ENCODE measurements at places on chromosomes 13 and 19. TPM values are rescaled to one million over a fixed set of nuclear protein-coding genes. Genes with fewer than 3 reads are reported as not detected.

- no peak for DNase-seq
Observed at GRCh38 chr19:17213334-17213733, 1.8 kb upstream of the USE1 start.

GRCh38 chr13:24050292-24050711 lies 110.2 kb upstream of the SPATA13 start:
- peak; percentile 59 for DNase-seq

DNA sequence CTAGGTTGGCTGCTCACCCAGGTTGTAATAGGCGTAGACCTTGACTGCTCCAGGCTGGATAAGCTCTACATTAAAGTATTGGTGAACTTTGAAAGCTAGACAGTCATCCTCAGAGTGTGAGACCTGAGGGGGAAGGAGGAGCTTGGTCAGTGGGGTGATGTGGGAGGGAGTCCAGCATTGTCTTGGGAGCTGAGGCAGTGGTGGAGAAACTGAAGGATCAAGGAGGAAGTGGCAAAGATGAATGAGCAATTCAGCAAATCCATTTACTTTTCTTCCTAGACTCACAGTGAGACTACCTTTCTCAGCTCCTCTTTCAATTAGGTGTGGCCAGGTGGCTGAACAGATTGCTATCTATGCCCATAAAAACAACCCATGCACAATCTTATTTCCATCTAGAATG lies 10.2 kb upstream of the TNFSF14 start:
- no peak for DNase-seq

DNA sequence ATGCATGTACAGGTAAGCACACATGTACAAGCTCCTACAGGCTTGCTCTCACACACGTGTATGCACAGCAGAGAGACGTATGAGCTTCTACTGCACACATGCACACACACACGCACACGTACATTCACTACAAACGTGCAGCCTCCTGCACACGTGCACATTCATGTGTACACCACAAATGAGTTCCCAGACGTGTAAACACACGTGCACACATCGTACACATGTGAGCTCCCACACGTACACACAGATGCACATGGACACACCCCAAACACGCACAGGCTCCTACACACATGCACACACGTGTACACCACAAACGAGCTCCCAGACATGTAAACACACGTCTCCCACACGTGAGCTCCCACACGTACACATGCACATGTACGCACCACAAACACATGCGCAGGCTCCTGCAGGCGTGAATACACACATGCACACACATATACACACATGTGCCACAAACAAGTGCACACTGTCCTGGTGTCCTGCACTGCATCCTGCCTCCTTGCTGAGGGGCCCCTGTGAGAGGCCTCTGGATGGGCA lies 83.7 kb upstream of the MCF2L start:
- DNase-seq, result no peak

GRCh38 chr19:19460761-19461265 lies 54.5 kb downstream of the TSSK6 start:
- no peak for DNase-seq

DNA sequence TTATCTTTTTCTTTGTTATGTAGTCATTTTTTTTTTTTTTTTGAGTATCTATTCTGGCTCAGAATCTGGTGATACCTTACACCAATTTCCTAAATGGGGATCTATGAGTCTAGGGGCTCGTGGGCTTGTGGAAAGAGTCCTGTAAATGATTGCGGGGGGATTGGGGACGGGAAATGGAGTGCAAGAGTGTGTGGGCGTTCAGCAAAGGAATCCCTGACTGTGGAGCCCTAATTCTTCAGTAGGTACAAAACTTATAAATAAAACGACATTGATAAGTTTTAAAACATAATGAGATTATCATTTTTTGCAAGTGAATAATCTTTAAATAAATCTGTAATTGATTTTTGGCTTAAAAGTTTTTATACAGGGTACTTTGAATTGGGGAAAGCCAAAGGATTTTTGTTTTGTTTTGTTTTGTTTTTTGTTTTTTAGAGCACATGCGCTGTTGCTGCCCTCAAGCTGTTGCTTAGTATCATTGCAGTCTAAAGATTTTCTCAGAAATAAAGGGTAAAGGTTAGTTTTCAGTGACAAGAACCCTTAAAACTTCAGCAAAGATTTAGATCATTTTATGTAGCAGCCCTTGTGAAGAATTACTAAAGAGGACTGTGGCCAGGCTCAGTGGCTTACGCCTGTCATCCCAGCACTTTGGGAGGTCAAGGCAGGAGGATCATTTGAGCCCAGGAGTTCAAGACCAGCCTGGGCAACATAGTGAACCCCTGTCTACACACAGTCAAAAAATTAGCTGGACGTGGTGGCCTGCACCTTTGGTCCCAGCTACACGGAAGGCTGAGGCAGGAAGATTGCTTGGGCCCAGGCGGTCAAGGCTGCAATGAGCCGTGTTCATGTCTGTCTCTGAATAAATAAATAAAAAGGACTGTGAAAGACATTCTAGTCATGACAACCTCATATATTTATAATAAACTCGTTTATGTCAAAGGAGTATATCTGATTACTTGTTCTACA lies 1.7 kb downstream of the ERCC5 start:
- peak; percentile 74 for DNase-seq

GRCh38 chr19:14507704-14508542 lies 10.3 kb downstream of the DNAJB1 start:
- peak; percentile 62 for DNase-seq

GRCh38 chr13:108855737-108856387 lies 226.5 kb downstream of the MYO16 start:
- no peak for DNase-seq

- DNase-seq, result no peak
Observed at GRCh38 chr13:110779022-110779421, 65.5 kb downstream of the ING1 start.

GRCh38 chr13:29065142-29065541 lies 245.0 kb downstream of the MTUS2 start:
- no peak for DNase-seq

DNA sequence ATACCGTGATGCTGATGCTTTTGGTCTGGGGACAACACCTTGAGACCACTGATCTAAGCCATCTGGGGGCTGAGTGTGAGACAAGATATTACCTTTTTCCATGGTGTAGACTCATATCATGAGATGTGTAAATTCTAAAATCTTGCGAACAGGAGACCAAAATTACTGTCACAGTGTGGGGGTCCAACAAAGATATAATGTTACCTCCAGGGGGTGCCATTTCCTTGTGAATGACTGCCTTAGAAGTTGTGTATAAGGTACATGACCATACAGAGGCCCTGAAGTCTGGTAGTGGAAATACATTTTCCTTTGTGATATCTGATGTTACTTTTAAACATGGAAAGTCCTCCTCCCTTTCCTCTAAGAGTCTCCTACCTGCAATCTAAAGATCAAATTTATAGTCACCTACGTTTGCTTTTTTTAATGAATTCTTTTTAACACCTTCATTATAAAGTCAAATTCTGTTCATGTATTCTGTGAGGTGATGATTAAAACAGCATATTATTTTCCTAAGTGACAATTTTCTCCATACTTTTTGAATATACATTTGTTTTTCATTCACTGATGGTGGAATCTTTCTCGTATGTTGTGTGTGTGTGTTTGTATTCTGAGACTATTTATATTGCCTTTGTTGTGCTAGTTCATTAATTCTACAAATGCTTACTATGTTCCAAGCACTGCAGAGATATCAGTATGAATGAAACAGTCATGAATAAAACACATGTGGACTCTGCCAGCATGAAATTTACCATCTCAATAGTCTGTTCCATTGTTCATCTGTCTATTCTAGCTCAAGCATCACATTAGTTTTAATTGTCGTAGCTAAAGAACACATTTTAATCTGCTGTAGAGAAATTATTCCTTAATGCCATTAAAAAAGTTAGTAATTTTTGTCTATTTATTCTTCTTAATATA lies 113.7 kb downstream of the RFC3 start:
- peak; percentile 95 for DNase-seq

DNA sequence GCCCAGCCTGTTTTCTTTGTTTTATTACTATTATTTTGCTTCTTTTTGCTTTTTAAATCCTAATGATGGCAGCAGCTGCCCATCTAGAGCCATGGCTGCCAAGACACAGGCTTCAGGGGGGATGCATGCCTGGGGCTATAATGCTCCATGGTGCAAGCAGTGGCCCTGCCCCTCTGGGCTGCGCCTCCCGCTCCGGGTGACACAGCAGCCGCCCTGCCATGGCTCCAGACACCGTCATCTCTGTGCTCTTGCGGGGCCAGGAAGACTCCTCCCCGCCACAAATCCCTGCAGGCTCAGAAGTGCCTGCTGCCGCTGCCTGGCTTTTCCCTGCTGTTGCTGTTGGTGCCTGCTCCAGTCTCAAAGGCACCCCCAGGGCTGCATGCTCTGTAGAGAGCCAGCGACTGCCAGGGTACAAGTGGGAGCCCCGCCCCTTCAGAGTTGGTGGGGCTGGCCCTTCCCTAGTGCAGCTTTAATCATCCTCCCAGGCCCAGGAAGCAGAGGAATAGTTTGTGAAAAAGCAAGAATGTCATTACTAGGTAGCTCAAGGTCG lies 581.5 kb downstream of the FGF9 start:
- no peak for DNase-seq

DNA sequence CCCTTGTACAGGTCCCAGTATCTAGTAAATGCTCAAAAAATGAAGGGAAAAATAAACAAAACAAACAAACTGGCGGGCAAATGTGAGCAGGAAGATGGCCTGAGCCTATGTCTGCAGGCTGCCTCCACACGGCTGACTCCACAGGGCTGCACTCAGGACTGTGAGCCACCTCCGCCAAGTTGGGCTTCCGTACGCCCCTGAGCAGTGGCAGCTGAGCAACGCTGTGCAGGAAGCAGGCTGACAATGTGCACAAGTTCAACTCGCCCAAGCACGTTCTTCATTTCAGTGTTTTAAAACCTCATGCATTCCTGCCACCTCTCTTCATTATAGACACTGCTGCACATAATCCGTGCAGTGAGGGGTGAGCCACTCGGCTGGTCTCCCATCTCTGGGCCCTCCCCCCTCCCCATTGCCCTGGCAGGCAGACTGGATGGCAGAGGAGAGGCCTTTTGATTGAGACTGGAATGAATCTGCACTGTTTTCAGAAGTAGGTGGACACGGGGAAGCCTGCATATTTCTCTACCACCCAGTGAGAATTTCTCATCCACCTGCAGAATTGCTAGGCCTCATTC lies 915.3 kb downstream of the UQCRFS1 start:
- DNase-seq, result no peak

- DNase-seq, result no peak
Observed at GRCh38 chr13:26020891-26021290, 30.9 kb downstream of the SHISA2 start.

DNA sequence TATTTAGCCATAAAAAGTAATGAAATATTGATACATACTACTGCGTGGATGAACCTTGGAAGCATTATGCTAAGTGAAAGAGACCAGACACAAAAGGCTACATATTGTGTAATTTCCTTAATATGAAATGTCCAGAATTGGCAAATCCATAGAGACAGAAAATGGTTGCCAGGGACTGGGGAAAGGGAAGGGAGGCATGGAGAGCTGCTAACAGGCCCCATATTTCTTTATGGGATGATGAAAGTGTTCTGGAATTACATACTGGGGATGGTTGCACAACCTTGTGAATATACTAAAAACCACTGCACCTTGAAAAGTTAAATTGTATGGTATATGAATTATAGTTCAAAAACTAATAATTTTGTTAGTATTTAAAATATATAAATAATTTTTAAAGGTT lies 3.6 kb downstream of the IFT88 start:
- no peak for DNase-seq

DNAJC15 gene
- total RNA-seq, result 7.2 TPM

TSKS gene
- not detected for total RNA-seq

CALR3 gene
- 0.20 TPM for total RNA-seq

COQ8B gene
- total RNA-seq, result 71.3 TPM

PLK5 gene
- total RNA-seq, result not detected

JSRP1 gene
- total RNA-seq, result 0.34 TPM

OR4F17 gene
- not detected for total RNA-seq

TMEM255B gene
- 1.6 TPM for total RNA-seq

ZNF57 gene
- 5.7 TPM for total RNA-seq

ARHGAP45 gene
- 93.3 TPM for total RNA-seq

CYP4F2 gene
- total RNA-seq, result not detected
